ENCODE measurements at places on chromosomes 12 and 14. TPM values are rescaled to one million over a fixed set of nuclear protein-coding genes. Genes with fewer than 3 reads are reported as not detected.

GRCh38 chr12:107423531-107423930 is 262.1 kb upstream of the PWP1 start:
- DNase-seq: no peak
- H3K4me1 ChIP-seq: peaks cover 7% of the 10 kb centered on the region
- peaks cover 19% of the 10 kb centered on the region for H3K27me3 ChIP-seq
- no peak overlapping the region for H3K4me3 ChIP-seq

DNA sequence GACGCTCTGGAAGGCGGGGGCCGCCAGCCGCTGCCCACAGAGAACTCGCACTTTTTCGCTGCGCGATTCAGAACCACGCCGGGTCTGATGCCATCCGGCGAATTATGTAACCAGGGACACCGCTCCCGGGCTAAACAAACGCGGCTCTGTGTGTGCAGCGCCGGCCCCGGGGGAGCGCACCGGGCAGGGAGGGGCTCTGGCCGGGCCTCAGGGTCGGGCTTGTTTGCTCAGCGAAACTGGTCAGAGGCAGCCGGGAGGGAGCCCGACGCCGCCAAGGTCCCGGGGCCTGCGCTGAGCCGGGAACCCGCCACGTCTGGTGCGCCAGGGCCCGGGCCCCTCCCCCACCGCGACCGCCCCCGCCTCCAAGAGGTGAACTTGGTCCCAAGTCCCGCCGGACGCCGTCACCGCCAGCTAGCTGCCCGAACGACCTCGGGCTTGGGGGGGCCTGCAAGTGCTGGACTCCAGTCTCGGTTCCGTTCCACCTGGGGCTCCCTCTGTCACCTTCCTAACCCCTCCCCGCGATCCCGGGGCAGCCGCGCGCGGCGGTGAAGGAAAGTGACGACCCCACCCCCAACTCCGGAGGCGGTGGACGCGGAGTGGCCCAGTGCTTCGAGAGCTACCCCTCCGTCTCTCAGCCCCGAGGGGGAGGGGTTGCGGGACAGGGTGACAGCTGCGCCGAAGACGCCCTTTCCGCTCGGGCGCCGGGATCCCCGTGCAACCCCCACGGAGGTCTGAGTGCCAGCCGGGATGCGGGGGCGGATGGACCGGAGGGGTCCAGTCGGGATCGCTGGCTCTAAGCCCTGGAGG is 848 bp downstream of the CTDSP2 start:
- no peaks in the 10 kb centered on the region for H3K36me3 ChIP-seq
- peaks cover 38% of the 10 kb centered on the region for H3K4me1 ChIP-seq
- peaks cover 11% of the 10 kb centered on the region for H3K27me3 ChIP-seq
- H3K27ac ChIP-seq: peak overlapping the region; percentile 95

- H3K27me3 ChIP-seq: peaks cover 41% of the 10 kb centered on the region
- H3K27ac ChIP-seq: no peak overlapping the region
- no peaks in the 10 kb centered on the region for H3K36me3 ChIP-seq
- no peak overlapping the region for H3K4me3 ChIP-seq
Measured at GRCh38 chr12:130011611-130012385, 108.0 kb upstream of the TMEM132D start.

GRCh38 chr12:25853316-25854095 is 105.0 kb upstream of the RASSF8 start:
- no peak overlapping the region for H3K4me3 ChIP-seq
- no peaks in the 10 kb centered on the region for H3K27me3 ChIP-seq
- no peaks in the 10 kb centered on the region for H3K36me3 ChIP-seq

DNA sequence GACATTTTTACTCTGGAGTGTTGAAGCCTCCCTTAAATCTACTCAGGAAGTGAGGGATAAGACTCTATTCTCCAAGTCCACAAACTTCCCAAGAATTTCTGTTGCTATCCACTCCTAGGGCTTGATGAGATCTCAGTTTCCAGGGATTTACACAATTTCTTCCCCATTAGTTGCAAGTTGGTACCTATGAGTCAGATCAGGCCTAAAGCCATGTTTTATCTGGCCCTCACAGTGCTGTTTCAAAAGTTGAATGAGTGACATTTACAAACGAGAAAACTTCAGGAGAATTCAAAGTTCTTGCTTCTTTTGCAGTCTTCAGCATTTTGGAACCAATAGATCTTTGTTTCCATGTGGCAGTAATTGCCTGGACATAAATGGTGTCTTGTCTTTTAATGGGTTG is 156.4 kb upstream of the SYT10 start:
- H3K36me3 ChIP-seq: no peaks in the 10 kb centered on the region
- H3K4me1 ChIP-seq: no peaks in the 10 kb centered on the region
- H3K27me3 ChIP-seq: no peaks in the 10 kb centered on the region
- no peak overlapping the region for H3K27ac ChIP-seq
- no peak for DNase-seq

DNA sequence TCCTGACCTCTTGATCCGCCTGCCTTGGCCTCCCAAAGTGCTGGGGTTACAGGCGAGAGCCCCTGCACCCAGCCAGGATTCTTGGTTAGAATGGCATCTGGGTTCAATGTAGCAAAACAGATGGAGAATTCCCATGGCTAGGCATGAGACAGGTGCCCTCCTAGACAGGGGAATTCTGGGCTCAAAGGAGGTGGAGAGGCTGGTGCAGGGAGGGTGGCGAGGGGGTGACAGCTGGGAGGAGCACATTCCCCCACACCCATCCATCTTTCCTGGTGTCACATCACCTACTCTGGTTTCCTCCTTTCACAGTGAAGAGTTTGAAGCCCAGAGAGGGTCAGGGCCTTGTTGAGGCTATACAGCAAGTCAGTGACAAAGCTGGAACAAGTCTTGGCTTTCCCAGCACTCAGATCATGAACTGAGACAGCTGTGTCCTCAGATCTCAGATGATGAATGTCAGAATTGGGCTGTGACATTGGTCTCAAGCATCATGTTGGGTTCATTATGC is 2.8 kb downstream of the SERPINA1 start:
- no peak overlapping the region for H3K4me3 ChIP-seq
- no peaks in the 10 kb centered on the region for H3K27me3 ChIP-seq
- no peak for DNase-seq
- peaks cover 3% of the 10 kb centered on the region for H3K36me3 ChIP-seq
- no peak overlapping the region for H3K27ac ChIP-seq

DNA sequence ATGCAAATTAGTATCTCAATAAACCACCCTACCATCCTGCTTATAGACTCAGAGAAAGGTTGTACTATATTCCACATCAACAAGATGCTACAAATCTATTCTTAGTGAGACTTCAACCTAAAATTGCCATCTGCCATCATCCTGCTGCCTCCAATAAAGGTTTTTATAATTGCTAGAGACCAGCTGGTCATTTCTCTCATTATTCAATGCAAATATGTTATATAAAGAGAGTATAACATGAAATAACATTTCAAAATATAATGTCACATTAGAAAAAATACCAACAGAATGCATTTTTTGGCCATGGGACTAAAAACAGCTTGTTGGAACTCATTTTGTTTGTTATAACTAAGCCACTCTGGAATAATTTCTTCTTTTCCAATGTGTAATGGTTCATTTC is 247.3 kb downstream of the LRIG3 start:
- H3K27me3 ChIP-seq: no peaks in the 10 kb centered on the region
- H3K4me1 ChIP-seq: no peaks in the 10 kb centered on the region
- no peak for DNase-seq
- H3K4me3 ChIP-seq: no peak overlapping the region

DNA sequence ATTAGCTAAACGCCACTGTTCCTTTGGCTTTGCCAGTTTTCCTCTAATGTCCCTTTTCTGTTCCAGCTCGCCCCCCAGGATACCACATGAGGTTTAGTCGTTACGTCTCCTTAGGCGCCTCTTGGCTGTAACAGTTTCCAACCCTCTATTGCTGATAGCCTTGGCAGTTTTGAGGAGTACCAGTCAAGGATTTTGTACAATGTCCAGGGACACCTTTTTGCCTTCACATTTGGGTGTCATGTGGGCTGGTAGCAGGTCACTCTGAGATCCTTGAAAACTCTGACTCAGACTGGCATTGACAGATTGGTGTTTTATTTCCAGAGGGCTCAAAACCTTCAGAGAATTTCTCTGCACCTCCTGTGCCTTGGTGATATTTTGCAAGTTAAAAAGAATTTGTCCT is 14.1 kb downstream of the SH2B3 start:
- no peaks in the 10 kb centered on the region for H3K27me3 ChIP-seq
- H3K4me3 ChIP-seq: no peak overlapping the region
- H3K27ac ChIP-seq: no peak overlapping the region
- no peak for DNase-seq

DNA sequence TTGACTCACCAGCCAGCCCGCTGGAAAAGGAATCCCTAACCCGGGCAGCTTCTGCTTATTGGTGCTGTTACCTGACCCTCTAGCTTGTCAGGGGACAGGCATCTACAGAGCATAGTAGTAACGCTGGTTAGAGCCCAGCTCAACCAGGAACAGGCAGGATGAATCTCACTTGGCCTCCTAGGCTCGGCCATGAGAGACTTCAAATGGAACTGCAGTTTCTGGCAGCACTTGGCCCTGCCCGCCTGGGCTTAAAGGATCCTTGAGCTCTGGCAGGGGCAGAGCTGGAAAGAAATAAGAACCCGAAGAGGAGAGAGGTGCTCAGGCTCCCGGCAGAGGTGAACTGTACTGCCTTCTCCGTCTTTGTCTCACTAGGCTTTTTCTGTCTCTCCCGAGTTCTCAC is 2.3 kb upstream of the LHX5 start:
- H3K4me3 ChIP-seq: no peak overlapping the region
- DNase-seq: no peak
- peaks cover 89% of the 10 kb centered on the region for H3K27me3 ChIP-seq
- no peak overlapping the region for H3K27ac ChIP-seq

- H3K27me3 ChIP-seq: peaks cover 13% of the 10 kb centered on the region
- no peaks in the 10 kb centered on the region for H3K36me3 ChIP-seq
- no peak overlapping the region for H3K4me3 ChIP-seq
- H3K4me1 ChIP-seq: peaks cover 9% of the 10 kb centered on the region
- H3K27ac ChIP-seq: no peak overlapping the region
Measured at GRCh38 chr14:78346747-78347146, 176.6 kb downstream of the NRXN3 start.

- DNase-seq: no peak
- H3K4me1 ChIP-seq: peaks cover 29% of the 10 kb centered on the region
- peak overlapping the region; percentile 85 for H3K4me3 ChIP-seq
- H3K36me3 ChIP-seq: peaks cover 8% of the 10 kb centered on the region
Measured at GRCh38 chr12:122079033-122079531, 526 bp downstream of the MLXIP start.

The MDGA2 gene
- 0.19 TPM for total RNA-seq

The BDKRB2 gene
- 0.42 TPM for total RNA-seq

The CARMIL3 gene
- total RNA-seq: 4.9 TPM

The TRIM9 gene
- total RNA-seq: 1.7 TPM

The DAO gene
- not detected for total RNA-seq

The PSEN1 gene
- 62.8 TPM for total RNA-seq

The RNF212B gene
- not detected for total RNA-seq

The TMEM233 gene
- total RNA-seq: not detected

The A2M gene
- 2.0 TPM for total RNA-seq

Data from progenitor cell of endocrine pancreas (in vitro differentiated cells).